Transverse colon (tissue), 4 donors: ENCODE measurements at places on chromosomes 12 and 14. TPM values are rescaled to one million over a fixed set of nuclear protein-coding genes. Genes with fewer than 3 reads are reported as not detected.

DNA sequence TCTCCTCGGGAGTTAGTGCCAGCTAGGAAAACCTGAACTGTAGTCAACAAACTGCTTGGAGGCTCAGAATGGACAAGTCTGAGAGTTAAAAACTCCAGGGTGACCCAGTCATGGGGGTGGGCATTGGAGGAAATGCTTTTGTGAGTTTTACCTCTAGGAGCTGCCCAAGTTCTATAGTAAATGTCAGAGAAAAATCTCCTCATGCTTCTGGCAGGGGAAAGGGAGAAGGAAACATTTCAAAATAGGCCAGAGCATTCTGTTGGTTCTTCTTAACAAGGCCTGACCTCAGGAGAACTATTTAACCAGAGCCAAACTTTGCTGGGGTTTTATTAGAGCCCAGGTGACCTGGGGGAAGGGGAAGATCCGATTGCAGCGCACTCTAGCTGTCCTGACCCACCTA, 12.3 kb downstream of the NINJ2 start:
- no peak for DNase-seq
- peaks cover 3% of the 10 kb centered on the region for H3K4me1 ChIP-seq
- no peak overlapping the region for H3K27ac ChIP-seq
- H3K27me3 ChIP-seq: no peaks in the 10 kb centered on the region

DNA sequence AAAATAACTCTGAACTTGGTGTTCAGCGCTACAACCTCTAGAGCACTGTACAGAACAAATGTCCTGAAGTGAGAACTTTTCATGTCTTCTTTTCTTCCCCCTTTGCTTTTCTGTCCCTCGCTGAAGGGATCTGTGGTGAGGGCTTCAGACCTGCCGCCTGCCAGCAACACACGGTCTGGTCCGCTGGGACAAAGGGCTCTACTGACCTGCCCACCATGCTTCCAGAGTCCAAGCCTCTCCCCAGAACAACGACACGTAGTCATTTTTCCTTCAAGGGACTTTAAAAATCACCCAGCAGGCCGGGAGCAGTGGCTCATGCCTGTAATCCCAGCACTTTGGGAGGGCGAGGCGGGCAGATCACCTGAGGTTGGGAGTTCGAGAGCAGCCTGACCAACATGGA, 140.4 kb downstream of the EFCAB11 start:
- no peak for DNase-seq
- H3K4me1 ChIP-seq: no peaks in the 10 kb centered on the region
- H3K27ac ChIP-seq: no peak overlapping the region
- no peaks in the 10 kb centered on the region for H3K27me3 ChIP-seq
- H3K36me3 ChIP-seq: no peaks in the 10 kb centered on the region
- H3K4me3 ChIP-seq: no peak overlapping the region

The OASL gene
- total RNA-seq: 18.7 TPM

DNA sequence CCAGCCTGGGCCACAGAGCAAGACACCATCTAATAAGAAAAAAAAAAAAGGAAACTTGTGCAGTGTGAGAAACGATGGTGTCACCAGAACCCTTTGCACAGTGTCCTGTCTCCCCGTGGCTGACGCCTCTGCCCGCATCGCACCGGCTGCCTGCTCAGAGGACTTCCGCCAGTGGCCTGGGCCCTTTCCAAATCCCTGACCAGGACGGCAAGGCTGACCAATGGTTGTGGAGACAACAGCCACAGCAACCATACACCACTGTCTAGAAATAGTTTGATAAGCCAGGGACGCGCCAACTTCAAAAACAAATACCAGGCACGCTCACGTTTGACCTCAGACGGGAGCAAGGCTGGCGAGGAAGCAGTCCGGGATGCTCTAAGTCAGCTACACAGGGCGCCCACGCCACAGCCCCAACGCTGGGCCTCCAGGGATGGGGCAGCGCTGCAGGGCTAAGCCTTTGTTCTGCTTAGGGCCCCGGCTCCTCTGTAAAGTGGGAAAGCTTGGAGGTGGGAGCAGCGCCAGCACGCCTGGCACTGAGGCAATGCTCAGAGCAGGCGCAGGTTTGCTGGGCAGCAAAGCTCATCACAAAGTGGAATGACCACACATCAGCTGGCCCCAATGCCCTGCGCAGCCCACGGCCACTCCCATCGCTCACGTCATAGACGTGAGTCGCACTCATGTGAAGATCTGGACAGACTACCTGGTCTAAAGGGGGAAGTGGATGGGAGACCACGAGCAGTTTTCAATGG, 12.5 kb downstream of the PGAM5 start:
- no peak overlapping the region for H3K27ac ChIP-seq
- no peaks in the 10 kb centered on the region for H3K4me1 ChIP-seq
- H3K36me3 ChIP-seq: peaks cover 53% of the 10 kb centered on the region

- H3K27me3 ChIP-seq: no peaks in the 10 kb centered on the region
- H3K27ac ChIP-seq: no peak overlapping the region
- DNase-seq: peak; percentile 47
- peaks cover 10% of the 10 kb centered on the region for H3K4me1 ChIP-seq
These were observed 29.8 kb downstream of the CALM1 start for GRCh38 chr14:90426663-90427062.

The ASCL1 gene
- not detected for total RNA-seq

DNA sequence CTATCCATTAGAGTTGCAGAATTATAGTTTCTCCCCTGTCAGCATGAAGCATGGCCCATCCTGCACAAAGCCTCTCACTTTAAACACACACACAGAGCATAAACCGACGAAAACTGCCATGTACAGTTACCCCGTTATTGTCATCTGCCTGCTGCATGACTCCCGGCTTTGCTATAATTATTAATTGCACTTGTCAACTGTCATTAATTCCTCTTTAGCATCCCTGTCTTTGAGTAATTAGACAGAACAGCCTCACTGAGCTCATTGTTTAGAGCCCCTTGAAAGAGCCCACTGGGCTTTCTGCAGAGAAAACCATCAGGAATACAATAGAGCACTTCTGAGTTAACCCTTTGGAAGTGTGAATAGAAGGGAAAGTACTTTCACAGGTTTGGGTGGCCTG, 307.2 kb upstream of the SOX5 start:
- DNase-seq: no peak
- H3K4me1 ChIP-seq: no peaks in the 10 kb centered on the region
- no peak overlapping the region for H3K4me3 ChIP-seq
- H3K36me3 ChIP-seq: no peaks in the 10 kb centered on the region

DNA sequence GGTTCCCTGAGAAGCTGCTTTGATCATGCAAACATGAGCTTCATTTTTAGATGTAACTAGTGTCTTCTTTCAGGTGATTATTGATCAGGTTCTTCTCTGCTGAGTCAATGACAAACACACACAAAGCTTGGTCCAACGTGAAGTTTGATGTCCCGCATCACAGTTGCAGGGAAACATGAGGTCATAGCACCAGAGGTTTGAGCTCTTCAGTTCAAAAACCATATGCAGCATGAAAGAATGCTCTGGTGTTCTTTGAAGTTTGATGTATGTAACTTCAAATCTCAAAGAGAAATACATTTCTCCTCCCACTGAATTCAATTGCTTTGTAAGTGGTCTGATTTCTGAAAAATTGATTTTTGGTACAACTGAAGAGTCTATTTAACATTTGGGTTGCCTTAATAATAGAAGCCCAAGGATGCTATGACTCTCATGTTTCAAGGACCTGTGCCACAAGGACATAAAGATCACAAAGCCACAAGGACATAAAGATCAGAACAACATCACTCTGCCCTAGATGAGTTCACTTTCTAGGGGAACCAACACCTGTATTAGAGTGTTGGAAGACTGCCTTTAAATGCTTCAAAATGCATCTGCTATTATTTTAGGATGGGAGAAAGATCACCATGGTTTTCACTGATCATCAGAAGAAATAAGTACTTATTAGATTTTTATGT, 31.1 kb upstream of the AMIGO2 start:
- no peaks in the 10 kb centered on the region for H3K36me3 ChIP-seq
- no peak overlapping the region for H3K4me3 ChIP-seq
- H3K27ac ChIP-seq: no peak overlapping the region
- no peak for DNase-seq

DNA sequence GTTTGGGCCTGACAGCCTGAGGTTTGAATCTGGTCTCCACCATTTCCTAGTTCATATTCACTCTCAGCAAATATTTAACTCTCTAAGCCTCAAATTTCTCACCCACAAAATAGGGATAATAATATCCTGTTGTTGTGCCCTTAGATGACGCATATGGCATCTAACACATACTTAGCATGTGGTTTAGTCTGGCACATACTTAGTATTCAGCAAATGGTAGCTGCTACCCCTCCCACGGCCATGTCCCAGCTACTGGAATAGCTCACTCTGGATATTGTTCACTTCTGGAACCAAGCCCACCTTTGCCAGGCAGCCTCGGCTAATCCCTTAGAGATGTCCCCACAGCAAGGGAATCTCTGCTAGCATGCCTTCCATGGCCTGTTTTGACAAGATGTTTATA, 53.3 kb downstream of the BICD1 start:
- no peak for DNase-seq
- H3K4me1 ChIP-seq: no peaks in the 10 kb centered on the region
- no peak overlapping the region for H3K4me3 ChIP-seq
- H3K36me3 ChIP-seq: no peaks in the 10 kb centered on the region
- no peaks in the 10 kb centered on the region for H3K27me3 ChIP-seq

The SIX6 gene
- not detected for total RNA-seq

DNA sequence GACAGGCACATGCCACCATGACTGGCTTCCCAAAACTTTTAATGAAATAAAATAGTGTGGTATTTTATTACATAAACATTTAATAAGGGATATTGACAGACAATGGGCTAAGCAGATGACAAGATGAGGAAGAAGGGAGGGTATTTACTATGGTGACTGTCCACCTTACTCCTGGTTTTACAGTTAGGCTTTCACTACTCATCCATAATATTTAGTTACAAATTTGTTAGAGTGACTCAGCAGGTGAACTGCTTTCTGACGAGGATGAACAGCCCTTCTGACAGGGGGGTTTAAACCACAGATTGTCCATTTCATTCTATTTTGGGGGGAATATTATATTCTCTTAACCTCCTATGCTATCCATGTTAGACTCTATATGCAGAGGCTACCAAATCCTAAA, 3.6 kb upstream of the PALS1 start:
- H3K36me3 ChIP-seq: no peaks in the 10 kb centered on the region
- H3K4me1 ChIP-seq: peaks cover 3% of the 10 kb centered on the region
- H3K27ac ChIP-seq: no peak overlapping the region
- no peaks in the 10 kb centered on the region for H3K27me3 ChIP-seq
- no peak overlapping the region for H3K4me3 ChIP-seq

The POTEG gene
- total RNA-seq: not detected

- H3K4me1 ChIP-seq: no peaks in the 10 kb centered on the region
- H3K4me3 ChIP-seq: no peak overlapping the region
- no peak for DNase-seq
- H3K27ac ChIP-seq: no peak overlapping the region
- no peaks in the 10 kb centered on the region for H3K36me3 ChIP-seq
These were observed 188.3 kb downstream of the CAPZA3 start for GRCh38 chr12:18926188-18926587.

DNA sequence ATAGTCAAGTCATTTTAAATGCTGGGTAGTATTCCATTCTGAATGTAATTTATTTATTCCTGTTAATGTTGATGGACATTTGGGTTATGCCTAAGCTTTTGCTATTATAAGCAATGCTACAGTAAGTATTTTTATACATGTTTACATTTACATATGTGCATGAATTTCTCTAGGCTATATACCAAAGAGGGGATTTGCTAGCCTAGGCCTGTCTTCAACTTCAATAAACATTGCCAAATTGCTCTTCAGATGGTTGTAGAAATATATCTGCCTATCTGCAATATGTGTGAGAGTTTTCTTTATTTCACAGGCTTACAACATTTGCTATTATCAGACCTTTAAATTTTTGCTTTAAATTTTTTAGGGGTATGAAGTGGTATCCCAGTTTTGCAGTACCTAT, 87.0 kb downstream of the MIPOL1 start:
- no peaks in the 10 kb centered on the region for H3K36me3 ChIP-seq
- no peaks in the 10 kb centered on the region for H3K27me3 ChIP-seq
- H3K4me1 ChIP-seq: no peaks in the 10 kb centered on the region
- no peak overlapping the region for H3K4me3 ChIP-seq

GRCh38 chr12:87382436-87382835, 646.8 kb downstream of the C12orf50 start:
- H3K4me3 ChIP-seq: no peak overlapping the region
- H3K36me3 ChIP-seq: no peaks in the 10 kb centered on the region
- no peaks in the 10 kb centered on the region for H3K27me3 ChIP-seq
- no peak overlapping the region for H3K27ac ChIP-seq
- DNase-seq: no peak
- H3K4me1 ChIP-seq: no peaks in the 10 kb centered on the region

GRCh38 chr12:51771008-51771407, 77.5 kb downstream of the FIGNL2 start:
- no peak for DNase-seq
- no peaks in the 10 kb centered on the region for H3K36me3 ChIP-seq
- H3K4me1 ChIP-seq: no peaks in the 10 kb centered on the region
- no peaks in the 10 kb centered on the region for H3K27me3 ChIP-seq
- no peak overlapping the region for H3K27ac ChIP-seq

GRCh38 chr12:67937822-67938221, 51.4 kb upstream of the IFNG-AS1 start:
- no peak overlapping the region for H3K4me3 ChIP-seq
- no peaks in the 10 kb centered on the region for H3K27me3 ChIP-seq
- H3K27ac ChIP-seq: no peak overlapping the region
- H3K36me3 ChIP-seq: no peaks in the 10 kb centered on the region
- peaks cover 10% of the 10 kb centered on the region for H3K4me1 ChIP-seq

The CIROP gene
- total RNA-seq: not detected

- no peak overlapping the region for H3K4me3 ChIP-seq
- no peaks in the 10 kb centered on the region for H3K36me3 ChIP-seq
- H3K4me1 ChIP-seq: no peaks in the 10 kb centered on the region
- DNase-seq: no peak
- no peaks in the 10 kb centered on the region for H3K27me3 ChIP-seq
These were observed 594.7 kb downstream of the CCER1 start for GRCh38 chr12:90360300-90360699.

The IFT43 gene
- 35.9 TPM for total RNA-seq

The ASB2 gene
- 26.6 TPM for total RNA-seq

DNA sequence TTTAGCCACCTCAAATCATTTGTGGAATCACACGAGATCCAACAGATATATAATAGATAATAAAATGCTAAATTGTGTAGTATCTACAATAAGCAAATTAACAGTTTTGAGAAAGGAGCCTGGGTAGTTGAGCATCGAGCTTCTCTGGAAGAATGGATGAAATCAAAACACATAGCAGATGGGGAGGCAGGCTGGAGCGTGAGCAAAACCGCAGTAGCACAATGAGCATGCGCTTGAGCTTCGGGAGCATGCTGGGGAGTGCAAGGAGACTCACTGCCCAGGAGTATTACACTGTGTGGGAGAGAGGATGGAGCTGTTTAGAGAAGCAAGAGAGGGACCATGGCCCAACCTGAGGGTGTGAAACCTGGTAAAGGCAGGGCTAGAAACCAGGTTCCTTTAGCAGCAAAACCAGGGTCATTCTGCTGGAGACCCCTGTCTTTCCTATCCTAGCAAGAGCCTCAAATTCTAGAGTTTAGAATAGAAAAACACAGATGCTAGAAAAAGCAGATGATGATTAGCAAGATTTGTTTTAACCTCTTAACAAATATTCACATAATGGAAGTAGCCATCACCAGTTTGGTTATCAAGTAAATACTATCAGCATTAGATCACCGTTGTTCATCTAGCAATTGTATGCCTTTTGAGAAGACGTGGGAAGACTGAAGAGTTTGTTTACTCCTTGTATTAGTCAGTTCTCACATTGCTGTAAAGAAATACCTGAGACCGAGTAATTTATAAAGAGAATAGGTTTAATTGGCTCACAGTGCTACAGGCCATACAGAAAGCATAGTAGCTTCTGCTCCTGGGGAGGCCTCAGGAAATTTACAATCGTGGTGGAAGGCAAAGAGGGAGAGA, 484.8 kb downstream of the EGLN3 start:
- H3K36me3 ChIP-seq: no peaks in the 10 kb centered on the region
- no peaks in the 10 kb centered on the region for H3K27me3 ChIP-seq
- H3K4me3 ChIP-seq: no peak overlapping the region
- DNase-seq: no peak
- no peak overlapping the region for H3K27ac ChIP-seq

The WNT1 gene
- not detected for total RNA-seq
